Vagina (tissue), 2 donors: ENCODE measurements at places on chromosomes 7 and 10.

GRCh38 chr10:124179308-124180043 lies 86.1 kb upstream of the CHST15 start:
- peak; percentile 56 for DNase-seq

GRCh38 chr7:121954803-121955202 lies 81.8 kb downstream of the PTPRZ1 start:
- no peak for DNase-seq

DNA sequence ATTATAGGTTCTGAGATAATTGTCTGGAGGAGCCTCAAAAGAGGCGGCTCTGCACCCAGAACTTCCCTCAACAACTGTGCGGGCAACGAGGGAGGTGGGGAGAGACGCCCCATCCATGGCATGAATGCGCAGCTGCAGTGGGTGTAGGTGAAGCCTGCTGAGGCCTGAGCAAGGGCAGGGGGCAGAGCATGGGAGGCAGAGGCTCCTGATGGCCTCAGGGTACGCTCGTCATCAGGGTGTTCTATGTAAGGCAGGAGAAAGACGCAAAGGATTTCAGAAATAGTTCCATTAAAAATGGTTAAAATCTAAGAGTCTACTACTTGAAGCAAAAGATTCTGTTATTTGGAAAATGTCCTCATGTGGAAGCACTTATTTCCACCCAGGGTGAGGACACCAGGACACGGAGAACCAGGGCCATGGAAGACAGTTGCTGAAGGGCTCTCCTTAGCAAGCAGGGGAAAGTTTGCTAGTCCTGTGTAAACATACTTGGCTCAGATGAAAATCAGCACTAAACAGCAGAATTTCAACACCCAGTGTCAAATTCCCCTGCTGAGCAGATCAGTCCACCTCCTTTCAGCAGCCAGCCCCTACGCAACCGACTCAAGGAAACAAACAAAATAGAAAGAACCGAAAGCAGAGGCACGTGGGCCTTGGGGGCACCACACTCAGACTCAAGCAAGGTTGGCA lies 18.9 kb downstream of the INSIG1 start:
- DNase-seq, result no peak

DNA sequence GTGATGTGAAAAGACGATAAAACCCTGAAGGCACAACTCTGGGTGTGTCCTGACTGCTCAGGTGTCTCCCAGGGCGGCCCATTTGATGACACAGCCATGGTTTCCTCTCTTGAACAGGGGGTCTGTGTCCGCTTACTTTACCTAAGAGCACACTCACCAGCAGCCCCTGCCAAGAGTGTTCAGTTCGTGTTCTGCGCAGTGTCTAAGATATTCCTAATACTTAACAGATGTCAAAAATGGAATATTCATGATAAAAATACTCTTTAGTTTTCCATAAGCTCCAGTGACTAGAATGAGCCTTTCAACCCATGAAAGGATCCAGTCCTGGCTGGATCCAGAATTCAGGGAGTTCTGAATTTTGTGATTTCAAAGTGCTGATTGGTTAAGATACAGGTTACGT lies 492.4 kb downstream of the TNS3 start:
- DNase-seq, result no peak

GRCh38 chr7:28745351-28745750 lies 212.8 kb downstream of the TRIL start:
- no peak for DNase-seq

DNA sequence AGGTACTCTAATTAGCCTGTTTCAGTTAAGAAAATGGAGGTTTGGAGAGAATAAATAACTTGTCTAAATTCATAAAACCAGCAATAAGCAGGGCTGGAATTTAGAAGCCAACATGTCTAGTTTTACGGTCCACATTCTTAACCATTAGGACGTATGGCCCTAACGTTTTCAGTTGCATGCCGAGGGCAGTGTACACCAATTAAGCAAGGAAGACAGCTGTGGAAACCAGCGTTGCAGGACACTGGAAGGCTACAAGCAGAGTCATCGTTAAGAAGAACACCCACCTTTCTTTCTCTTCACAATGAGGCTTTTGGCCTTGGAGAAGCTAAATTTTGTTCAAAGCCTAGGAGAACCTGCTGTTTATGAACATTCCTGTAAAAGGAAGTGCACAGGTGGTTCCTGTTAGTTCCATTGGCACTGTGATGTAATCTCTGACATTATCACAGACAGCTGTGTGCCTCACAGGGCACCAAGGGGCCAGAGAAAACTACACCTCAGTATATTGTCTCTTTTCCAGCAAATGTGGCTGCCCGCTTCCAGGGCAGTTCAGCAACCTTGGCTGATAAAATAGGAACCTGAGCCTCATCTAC lies 21.0 kb downstream of the MPP7 start:
- DNase-seq, result no peak

DNA sequence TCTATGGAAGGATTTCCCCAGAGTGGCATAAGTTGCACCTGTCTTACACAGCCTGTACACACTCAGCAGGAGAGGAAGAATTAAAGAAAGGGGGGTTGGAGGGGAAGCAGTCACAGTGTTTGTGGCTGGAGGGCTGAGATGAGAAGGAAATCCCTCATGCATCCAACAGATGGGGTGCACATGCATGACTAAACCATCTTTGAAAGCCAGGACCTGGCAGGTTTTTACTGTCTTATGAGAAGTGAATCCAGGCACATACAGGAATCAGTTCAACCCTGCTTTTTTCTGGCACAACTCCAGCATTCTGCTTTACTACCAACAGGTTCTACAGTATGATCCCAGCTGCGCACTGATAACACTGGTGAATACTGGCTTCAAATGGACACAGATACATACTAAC lies 107.7 kb downstream of the CACNA2D1 start:
- no peak for DNase-seq

DNA sequence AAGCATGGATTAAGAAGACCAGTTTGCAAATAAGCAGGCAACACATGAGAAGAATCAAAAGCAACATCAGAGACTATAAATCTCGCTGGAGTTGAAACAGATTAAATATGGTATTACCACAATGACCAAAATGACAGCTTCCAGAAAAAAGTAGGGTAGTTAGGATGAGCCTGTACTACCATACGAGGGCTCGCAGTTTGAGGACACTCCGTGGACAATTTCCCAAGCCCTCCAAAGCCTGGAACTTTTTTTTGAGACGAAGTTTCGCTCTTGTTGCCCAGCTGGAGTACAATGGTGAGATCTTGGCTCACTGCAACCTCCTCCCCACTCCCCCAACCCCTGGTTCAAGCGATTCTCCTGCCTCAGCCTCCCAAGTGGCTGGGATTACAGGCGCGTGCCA lies 1.0 kb downstream of the LRRC17 start:
- DNase-seq, result no peak

DNA sequence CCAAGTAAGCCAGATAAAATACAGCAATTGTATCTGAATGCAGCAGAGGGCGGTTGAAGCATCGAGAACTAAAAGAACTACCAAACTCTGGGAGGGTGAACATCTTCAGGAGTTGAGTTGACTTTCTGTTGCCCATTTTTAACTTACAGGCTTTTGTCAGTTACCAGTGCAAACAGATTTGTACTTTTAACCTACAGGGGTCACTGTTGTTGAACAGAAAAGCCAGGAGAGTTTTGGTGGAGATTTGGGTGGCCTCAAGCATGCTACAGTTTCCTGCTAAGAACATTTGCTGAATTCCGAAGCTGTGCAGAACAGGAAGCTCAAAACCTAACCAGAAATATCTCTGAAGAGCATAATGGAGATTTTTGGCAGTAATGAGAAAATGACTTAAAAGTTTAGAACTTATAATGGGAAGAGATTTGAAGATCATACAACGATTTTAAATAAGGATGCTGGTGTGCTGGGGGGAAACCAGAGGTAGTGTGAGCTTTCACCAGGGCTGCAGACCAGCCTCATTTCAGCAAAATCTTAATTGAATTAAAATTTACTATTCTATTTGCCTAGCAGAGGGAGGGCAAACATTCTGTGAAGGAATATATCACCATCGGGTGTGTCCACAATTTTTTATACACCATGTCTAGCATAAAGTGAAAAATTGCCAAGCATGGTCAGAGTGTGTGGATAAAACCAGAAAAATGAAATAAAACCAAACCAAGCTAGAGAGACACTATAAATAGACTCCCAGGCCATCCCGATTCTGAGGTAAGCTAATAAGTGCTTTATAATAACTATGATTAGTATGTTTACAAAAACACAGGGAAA lies 208.6 kb upstream of the CCDC6 start:
- DNase-seq, result no peak

- no peak for DNase-seq
Measured at GRCh38 chr7:35249537-35249907, 4.4 kb downstream of the TBX20 start.

DNA sequence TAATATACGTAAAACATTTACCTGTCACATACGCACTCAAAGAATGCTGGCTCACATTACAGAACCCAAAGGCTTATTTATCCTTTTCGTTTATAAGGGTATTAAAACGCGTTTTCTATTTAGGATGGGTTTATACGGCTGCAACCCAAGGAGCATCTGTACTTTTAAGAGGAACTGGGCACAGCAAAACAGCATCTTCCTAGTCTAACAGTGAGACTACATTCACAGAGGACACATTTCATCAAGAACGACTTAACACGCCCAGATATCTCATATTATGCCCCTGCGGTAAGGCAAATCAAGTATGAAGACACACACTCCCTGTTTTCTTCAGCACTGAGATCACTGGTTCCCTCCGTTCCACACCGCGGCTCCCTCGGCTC lies 533 bp upstream of the DMTF1 start:
- DNase-seq, result no peak

DNA sequence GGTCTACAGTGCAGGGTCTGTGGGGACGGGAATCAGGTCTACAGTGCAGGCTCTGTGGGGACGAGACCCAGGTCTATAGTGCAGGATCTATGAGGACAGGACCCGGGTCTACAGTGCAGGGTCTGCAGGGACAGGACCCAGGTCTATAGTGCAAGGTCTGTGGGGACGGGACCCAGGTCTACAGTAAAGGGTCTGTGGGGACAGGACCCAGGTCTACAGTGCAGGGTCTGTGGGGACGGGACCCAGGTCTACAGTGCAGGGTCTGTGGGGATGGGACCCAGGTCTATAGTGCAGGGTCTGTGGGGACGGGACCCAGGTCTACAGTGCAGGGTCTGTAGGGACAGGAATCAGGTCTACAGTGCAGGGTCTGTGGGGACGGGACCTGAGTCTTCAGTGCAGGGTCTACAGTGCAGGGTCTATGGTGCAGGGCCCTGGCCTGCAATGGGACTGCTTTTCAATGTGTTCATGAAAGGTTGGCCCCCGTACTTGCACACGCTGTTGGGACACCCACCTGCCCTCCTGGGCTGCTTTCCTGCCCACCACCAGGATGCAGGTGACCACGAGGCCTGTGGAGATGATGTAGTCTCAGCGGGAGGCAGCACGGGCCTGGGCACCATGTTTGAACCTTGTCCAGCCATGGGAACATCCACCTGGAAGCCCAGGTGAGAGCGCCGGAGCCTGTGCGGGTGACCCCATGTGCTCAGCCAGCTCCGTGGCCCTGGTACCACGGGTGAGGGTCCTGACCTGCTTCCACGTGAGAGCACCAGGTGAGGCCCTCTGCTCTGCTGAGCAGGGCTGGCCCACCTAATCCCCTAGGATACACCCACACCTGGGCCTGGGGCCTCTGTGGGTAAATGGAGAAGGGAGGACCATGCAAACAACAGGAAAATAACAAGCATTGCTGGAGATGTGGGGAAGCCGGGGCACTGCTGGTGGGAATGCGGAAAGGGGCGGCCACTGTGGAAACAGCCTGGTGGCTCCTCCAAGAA lies 91.4 kb upstream of the DIP2C start:
- DNase-seq, result peak; percentile 79

DNA sequence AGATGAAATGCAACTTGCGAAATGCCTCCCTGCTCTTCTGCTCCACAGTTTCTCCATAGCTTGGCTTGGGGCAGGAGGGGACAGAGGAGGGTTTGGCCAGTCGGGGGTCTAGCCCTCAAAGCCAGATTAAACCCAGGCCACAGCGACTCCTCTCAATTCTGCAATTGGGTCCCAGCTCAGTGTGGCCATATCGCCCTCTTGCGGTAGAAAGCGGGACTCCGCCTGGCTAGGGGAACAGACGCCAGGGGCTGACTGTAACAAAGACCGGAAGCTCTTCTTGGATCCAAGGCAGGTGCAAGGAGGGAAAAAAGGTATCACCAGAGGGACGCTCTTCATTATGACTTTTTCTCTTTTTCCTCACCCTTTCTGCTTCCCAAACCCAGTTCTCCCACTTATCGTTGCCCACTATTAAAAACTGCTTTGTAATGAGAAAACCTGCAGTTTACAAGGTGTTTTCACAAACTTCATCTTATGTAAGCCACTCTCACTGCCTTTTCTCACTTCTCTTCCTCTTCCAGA lies 36.6 kb upstream of the TNPO3 start:
- DNase-seq, result no peak
